Activated CD4-positive, CD25-positive, alpha-beta regulatory T cell treated with anti-CD3 and anti-CD28 coated beads, Interleukin-2, amount 50 U/mL, for 24 hours (primary cell): ENCODE measurements at places on chromosomes 2 and 18.

- ATAC-seq, result no peak
These were observed 1.7 kb downstream of the FOSL2 start for GRCh38 chr2:28394331-28394877.

DNA sequence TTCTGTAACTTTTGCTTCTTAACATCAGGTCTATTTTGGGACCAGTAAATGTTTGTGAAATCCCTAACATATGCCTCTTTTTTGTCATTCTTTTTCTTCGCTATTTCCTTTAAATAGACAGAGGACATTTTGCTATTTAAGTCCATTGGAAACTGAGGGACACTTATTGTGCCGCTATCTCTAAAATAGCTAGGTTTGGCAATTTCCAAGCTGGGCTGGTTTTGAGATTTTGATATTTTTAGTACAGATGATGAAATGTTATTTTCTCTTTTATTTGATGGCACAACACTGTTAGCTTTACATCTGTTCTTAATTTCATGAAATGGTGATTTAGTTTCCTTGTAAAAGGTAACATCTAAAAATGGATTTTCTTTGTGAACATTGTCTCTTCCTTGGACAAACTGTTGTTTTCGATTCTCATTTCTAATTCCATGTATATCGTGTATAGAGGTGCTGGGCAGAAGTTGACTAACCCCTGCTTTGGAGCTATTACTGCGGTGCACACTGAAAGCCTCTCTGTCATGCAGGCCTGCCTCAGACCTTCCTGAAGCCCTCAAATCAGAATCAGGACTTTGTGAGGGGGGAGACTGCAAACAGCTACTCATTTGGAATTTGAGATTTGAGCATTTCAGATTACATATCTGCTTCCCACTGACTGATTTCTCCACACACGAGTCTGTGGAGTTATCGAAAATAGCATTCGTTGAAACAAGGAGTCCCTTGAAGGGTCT, 594 bp downstream of the RAD51AP2 start:
- no peak for ATAC-seq

GRCh38 chr2:154133823-154134222, 262.1 kb downstream of the GALNT13 start:
- no peak for ATAC-seq

DNA sequence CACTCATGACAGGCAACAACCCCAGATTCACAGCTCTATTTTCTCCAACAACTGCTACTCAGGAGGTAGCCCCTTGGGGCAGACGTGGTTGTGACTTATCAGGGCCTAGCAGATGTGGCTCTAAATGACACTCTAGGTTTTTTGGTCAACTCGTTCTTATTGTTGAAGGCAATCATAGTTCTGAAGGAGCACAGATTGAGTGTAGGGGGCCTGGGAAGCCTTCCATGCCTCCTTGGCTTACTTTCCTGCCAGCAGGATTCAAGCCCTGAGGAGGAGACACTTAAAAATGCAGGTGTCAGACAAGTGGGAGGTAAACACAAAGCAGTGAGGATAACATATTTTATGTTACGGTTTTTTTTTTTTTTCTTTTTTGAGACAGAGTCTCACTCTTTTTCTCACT, 23.5 kb upstream of the SUCLG1 start:
- ATAC-seq, result no peak

- peak; percentile 62 for ATAC-seq
These were observed 208.2 kb upstream of the ARL4C start for GRCh38 chr2:234705108-234705507.

- no peak for ATAC-seq
These were observed 5.6 kb downstream of the ATP5MC3 start for GRCh38 chr2:175175896-175176295.

DNA sequence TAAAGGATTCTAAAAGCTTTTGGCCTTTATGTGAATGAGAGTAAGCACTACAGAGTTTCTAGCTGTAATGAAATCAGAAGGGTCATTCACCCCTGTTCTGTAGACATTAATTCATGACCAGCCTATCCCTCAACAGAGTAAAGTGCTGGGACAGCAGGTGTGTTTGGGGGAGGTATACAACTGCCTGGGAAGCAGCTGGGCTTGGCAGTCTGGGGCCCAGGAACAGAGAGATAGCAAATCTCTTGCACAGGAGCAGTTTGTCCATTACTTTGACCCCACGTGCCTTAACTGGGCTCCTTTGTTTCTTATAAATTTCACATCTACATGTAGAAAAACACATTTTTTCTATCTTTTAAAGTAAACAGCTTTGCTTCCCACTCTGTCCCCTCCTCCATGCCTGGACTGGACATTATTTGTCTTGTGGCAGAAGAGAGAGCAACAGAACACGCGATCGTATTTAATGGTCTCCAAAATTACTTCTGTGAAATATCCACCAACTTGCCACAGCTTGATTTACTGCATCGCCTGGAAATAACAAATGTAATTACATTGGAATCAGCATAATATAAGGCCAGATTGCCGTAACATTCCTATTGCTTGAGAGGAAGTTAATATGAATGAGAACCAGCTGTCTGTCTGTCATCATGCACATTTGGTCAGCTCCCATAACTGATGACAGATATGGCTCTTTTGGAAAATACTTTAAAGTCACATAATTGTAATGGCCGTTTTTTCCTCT, 263.8 kb downstream of the RBM43 start:
- ATAC-seq, result no peak

- no peak for ATAC-seq
These were observed 678.0 kb downstream of the ARHGAP15 start for GRCh38 chr2:143807192-143807591.

DNA sequence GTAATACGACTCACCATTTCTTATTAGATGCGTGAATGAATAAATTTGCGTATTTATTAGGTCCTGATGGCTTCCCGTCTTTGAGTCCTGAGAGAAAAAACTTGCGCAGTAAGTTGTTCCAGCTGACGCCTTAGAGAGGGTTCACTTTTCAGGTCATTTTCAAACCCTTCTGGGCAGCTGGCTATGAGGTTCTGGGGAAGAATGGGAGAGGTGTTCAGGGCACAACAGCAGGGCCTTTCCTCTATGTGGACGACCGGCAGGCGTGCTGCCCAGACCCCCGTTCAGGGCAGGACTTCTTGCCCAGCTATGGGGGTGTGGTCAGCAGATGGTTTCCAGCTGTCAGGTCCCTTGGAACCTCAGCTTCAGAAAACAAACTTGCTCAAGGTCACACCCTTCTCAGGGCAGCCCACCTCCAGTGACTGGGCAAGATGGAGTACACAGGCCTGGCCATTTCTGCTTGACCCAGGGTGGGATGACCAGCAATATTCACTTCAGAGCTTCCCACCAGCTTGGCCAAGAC, 61.1 kb upstream of the TNP1 start:
- no peak for ATAC-seq

GRCh38 chr2:143796051-143796450, 666.8 kb downstream of the ARHGAP15 start:
- no peak for ATAC-seq

DNA sequence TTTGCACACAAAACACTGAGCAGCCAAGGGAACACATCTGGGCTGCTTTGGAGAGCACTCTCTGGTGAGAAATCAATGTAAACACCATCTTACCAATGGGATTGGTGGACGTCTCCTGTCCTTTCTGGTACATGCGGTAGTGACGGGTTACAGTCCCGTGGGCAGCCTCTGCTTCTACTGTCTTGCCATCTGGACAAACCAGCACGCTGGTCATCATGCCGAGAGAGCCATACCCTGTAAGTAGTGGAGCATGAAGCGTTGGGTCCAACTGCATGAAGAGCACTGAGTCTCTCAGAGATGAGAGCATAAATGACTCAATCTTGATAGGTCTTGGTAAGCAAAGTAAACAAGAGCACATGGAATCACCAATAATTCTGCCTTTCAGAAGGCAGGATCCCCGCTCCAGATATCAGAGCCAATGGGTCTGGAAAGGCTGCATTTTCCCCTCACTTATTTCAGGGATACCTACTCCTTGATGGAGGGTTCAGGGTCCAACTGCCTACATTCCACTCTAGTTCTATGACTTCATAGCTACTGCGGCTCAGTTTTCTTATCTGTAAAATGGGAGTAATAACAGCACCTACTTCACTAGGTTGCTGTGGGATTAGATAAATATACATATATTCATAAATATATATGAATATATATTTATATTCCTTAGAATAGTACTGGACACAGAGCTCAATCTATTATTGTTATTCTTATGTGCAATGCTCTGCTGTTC, 14.9 kb downstream of the IDH1 start:
- ATAC-seq, result no peak

GRCh38 chr2:138421971-138422335, 79.6 kb upstream of the SPOPL start:
- ATAC-seq, result no peak

- ATAC-seq, result no peak
These were observed 1.3 kb upstream of the VWA3B start for GRCh38 chr2:98085649-98086048.

DNA sequence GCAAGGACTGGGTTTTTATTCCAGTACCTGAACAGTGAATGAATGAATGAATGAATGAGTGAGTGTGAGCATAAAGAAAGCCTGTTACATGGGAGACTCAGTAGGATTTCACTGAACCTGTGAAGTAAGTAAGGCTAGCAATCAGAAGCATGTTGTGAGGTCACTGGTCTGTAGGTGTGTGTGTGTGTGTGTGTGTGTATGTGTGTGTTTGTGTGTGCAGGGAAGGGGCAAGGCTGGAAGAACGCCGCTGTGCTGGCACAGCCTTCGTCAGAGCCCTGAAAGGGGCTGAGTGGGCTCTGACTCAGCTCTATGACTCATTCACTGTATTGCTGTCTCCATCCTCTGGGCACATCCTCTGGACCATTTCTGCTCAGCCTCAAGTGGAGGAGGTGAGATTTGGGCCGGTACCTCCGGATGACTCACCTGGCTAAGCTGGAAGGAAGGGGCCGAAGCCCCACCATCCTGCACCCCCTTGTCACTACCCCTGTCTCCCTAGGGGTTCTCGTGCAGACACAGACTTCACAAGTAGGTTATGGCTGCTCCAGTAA, 51.4 kb upstream of the MRPL33 start:
- ATAC-seq, result peak; percentile 98

DNA sequence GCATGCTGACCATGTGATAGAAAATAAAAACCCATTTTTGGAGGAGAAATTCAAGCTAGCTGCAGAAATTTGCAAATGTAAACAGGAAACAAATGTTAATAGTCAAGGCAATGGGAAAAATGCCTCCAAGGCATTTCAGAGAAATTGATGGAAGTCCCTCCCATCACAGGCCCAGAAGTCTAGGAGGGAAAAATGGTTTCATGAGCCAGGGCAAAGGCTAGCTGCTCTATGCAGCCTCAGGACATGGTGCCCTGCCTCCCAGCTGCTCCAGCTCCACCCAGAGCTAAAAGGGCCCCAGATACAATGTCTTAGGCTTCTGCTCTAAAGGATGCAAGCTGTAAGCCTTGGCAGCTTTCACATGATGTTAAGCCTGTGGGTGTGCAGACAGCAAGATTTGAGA, 1419.4 kb upstream of the CELF4 start:
- no peak for ATAC-seq

GRCh38 chr18:12346240-12346565, 30.8 kb downstream of the AFG3L2 start:
- no peak for ATAC-seq

DNA sequence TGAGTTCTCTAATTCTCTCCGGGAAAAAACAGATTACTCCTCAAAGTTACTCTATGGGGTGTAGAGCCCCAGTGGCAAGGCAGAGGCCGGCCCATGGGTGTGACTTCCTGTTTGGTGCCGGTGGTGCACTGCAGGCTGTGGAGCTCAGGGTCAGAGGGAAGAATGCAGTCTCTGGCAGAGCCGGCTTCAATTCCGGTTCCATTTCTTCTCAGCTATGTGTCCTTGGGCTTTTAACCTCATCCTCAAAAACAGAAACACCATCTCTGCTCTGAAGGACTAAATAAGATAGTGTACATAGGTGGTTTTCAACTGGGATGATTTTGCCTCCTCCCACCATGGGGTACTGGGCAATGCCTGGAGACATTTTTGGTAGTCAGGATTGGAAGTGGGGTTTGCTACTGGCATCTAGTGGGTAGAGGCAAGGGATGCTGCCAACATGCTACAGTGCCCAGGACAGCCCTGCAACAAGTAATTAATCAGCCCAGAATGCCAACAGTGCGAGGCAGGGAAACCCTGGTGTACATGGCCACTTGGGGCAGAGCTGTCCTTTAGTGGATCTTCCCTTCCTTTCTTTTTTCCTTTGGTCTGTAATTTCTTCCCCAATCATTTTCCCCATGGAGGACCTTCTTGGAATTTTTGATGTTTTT, 81.2 kb downstream of the INSIG2 start:
- ATAC-seq, result peak; percentile 48

- ATAC-seq, result no peak
These were observed 27.3 kb downstream of the SLC4A10 start for GRCh38 chr2:161651547-161651946.

- ATAC-seq, result peak; percentile 68
These were observed 228.5 kb downstream of the ALPK2 start for GRCh38 chr18:58400331-58400870.

GRCh38 chr2:239177908-239178307, 222.9 kb downstream of the HDAC4 start:
- no peak for ATAC-seq

DNA sequence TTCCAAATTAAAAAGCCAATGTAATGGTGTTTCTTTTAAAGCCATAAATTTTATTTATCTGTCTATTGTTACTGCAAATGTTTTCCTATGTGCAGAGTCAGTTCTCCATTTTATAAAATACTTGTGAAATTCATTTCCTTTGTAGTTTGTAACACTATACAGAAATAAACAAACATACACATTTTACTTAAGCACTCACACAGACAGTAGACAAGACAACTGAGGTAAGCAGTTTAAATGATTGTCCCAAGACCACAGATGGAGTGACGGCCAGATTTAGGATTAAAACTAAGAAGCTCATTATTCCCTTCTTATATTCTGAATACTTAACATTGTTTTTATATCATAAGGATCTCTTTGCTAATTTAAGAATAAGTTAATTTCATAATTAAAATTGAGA, 100.9 kb downstream of the BAZ2B start:
- no peak for ATAC-seq

GRCh38 chr18:77359561-77360314, 110.1 kb downstream of the GALR1 start:
- ATAC-seq, result no peak
